ENCODE measurements at places on chromosomes 13 and 19.

DNA sequence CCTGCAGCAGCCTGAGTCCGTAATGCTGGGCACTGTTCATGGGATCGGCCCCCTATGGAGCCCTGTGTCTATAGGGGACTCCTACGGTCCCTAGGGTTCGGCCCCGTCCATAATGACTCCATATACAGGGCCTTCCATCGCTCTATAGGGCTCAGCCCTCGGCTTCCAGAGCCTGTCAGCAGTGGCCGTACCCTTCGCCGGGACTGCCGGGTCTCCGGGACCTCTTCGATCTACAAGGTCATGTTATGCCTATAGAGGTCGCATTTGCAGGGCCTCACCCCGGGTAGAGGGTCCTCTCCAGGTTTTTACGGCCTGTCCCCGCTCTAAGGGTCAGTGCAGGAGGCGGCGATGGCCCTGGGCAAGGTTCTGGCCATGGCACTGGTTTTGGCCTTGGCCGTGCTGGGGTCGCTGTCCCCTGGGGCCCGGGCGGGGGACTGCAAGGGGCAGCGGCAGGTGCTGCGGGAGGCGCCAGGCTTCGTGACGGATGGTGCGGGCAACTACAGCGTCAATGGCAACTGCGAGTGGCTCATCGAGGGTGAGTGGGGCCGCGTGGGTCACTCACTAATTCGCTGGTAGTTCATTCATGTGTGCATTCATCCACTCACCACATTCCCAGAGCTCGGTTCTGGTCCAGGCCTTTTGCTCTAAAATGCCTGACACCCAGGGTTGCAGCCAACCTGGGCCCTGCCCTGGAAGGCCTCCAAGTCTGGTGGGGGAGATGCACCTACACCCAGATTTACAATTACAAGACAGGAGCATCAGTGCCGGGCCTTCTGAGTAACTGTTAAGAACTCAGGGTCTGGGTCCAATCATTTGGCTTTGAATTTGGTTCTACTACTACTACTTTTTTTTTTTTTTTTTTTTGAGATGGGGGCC is 699 bp downstream of the MEGF8 start:
- DNase-seq: no peak

GRCh38 chr13:109012115-109012514 is 382.7 kb downstream of the MYO16 start:
- DNase-seq: no peak

GRCh38 chr19:40198272-40198990 is 7.2 kb downstream of the MAP3K10 start:
- no peak for DNase-seq

DNA sequence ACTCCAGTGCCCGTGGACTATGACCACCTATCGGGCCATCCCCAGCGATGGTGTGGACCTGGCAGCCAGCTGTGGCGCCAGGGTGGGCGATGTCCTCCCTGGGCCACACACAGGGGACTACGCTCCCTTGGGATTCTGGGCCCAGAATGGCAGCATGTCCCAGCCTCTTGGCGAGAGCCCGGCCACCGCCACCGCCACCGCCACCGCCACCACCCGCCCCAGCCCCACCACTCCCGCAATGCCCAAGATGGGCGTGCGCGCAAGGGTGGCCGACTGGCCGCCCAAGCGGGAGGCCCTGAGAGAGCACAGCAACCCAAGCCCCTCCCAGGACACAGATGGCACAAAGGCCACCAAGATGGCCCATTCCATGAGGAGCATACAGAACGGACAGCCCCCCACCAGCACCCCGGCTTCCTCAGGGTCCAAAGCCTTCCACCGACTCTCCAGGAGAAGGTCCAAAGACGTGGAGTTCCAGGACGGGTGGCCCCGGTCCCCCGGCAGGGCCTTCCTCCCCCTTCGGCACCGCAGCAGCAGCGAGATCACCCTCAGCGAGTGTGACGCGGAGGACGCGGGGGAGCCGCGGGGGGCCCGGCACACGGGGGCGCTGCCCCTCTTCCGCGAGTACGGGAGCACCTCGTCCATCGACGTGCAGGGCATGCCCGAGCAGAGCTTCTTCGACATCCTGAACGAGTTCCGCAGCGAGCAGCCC is 142.3 kb downstream of the DPF1 start:
- no peak for DNase-seq

DNA sequence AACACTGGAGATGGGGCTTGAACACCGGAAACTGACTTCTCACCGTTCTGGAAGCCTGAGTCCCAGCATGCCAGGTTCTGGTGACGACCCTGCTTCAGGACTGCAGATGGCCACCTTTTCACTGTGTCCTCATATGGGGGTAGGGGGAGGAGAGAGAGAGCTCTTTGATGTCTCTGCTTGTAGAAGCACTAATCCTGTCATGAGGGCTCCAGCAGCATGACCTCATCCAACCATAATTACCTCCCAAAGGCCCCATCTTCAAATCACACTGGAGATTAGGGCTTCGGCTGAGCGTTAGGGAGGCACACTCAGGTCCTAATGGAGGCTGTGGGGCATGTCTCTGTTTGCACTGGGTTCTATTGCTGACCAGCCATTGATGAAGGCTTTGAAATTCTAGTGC is 255.3 kb downstream of the TEX29 start:
- no peak for DNase-seq

GRCh38 chr13:99809926-99810325 is 161.6 kb downstream of the ZIC5 start:
- DNase-seq: no peak

DNA sequence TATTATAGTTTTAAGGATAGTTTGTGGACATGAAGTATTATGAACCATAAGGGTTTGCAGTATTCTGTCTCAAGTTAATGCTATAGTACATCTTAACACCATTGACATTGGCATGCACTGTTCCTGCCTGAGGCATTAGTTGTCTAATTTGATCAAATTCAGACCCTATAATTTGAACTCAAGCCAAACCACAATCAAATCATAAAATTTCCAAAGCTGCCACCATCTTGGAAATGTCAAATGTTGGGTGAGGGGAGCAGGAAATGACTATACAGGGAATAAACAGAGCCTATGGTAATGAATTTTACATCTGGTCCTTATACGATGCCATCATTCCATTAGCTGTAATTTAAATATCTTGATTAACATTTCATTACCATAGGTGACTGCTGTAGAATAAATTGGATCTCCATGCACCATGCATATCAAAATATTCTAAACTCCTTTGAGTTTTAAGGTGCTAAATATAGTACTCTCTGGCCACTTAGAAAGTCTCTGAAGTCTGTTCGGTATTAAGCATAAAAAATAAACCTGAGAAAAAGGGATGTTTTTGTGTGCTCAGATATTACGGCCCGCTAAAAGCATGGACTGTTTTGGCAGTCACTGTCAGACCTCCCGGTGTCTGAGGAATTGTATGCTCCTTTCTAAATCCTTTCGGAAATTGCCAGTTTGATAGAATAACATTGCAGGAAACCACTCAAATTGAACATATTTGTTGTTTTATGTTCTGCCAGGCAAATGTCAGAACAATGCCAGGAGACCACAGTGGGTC is 257.7 kb downstream of the SPRY2 start:
- no peak for DNase-seq

DNA sequence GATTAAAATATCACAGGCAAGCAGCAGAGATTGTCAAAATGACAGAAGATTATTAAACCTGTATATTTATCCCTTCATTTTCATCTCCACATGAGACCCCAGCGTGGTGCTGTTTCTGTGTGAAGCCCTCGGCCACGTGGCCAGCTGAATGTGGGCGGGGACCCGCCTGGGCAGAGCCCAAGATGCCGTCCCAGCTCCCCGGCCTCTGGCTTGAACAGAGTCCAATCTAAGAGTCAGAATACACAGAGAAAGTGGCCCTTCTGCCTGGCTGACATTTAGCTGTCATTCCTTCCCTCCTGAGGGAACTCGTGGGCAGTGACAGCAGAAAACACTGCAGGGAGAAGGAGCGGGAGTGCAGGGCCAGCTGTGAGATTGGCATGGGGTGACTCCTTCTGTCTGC is 34.9 kb upstream of the UQCRFS1 start:
- DNase-seq: peak; percentile 12

DNA sequence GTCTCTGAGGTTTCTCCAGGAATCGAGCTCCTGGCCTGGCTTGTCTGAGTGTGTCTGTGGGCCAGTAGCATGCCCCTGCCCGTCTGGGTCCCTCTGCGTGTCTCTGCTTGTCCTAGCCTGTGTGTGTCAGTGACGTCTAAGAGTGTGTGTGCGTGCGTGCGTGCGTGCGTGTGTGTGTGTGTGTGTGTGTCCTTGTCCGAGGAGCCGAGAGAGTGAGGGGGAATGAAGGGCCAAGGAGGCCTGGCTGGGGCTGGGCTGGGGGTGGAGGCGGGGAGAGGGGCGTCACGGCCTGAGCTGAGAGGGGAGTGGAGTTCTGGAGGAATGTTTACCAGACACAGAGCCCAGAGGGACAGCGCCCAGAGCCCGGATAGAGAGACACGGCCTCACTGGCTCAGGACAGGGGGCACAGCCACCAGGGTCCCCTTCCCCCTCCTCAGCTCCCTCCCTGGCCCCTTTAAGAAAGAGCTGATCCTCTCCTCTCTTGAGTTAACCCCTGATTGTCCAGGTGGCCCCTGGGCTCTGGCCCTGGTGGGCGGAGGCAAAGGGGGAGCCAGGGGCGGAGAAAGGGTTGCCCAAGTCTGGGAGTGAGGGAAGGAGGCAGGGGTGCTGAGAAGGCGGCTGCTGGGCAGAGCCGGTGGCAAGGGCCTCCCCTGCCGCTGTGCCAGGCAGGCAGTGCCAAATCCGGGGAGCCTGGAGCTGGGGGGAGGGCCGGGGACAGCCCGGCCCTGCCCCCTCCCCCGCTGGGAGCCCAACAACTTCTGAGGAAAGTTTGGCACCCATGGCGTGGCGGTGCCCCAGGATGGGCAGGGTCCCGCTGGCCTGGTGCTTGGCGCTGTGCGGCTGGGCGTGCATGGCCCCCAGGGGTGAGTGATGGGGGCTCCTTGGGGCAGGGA is at the start of gene AXL:
Gene AXL, plus strand, starts transcription at position 609 of the 893 bp plus-strand sequence. Its CDS starts 170 bp downstream, at position 779.
- no peak for DNase-seq

GRCh38 chr19:35017507-35017906 is 12.8 kb upstream of the SCN1B start:
- no peak for DNase-seq

- DNase-seq: no peak
These were observed 34.3 kb downstream of the RYR1 start for GRCh38 chr19:38467541-38468525.

DNA sequence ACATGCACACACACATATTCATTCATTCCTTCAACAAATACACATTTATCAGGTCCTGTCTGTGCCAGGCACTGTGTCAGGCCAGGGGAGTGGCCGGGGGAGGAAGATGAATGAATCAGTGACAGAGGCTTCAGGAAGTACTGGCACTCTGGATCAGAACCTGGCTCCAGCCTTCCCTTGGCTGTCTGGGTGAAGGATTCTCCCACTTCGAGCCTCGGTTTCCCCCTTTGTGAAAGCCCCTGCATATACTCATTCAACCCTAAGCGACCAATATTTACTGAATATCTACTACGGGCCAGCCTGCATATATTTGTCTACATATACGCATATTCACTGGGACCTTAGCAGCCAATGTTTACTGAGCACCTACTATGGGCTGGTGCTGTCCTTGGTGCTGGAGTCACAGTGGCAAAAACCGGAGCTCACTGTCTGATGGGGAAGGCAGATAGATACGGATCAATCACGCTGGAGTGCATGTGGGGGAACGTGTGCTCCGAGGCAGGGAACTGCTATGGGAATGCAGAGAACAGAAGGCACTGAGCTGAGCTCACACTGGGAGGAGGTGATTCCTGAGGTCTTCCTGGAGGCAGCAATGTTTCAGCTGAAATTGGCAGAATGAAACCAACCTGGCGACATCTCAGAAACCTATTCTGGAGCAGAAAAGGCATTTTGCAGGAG is 636 bp upstream of the ZNF579 start:
- DNase-seq: no peak

- peak; percentile 22 for DNase-seq
These were observed 328.7 kb upstream of the EDNRB start for GRCh38 chr13:78247362-78247761.

DNA sequence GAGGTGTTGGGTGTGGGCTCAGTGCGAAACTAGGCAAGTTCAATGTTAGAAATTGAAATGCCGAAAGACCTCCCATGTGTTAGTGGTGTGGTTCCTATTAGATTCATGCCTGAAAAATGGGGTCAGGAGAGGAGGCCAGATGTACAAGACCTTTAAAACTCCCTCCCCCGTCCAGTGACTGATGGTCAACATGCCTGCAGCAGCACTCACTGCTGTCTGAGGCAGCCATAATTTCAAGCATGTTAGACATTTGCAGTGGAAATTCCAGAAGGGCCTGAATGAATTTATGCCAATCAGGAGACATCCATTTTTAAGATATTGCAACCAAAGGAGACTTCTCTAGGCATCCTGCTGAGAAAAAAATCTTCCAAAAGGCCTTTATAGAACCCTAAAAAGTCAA is 426.9 kb upstream of the NBEA start:
- no peak for DNase-seq

- DNase-seq: no peak
These were observed 13.6 kb upstream of the STRN4 start for GRCh38 chr19:46759817-46760333.
